ENCODE measurements at places on chromosomes 1 and 21. TPM values are rescaled to one million over a fixed set of nuclear protein-coding genes. Genes with fewer than 3 reads are reported as not detected.

Gene CRYZL1
- polyA plus RNA-seq = 63.5 TPM

DNA sequence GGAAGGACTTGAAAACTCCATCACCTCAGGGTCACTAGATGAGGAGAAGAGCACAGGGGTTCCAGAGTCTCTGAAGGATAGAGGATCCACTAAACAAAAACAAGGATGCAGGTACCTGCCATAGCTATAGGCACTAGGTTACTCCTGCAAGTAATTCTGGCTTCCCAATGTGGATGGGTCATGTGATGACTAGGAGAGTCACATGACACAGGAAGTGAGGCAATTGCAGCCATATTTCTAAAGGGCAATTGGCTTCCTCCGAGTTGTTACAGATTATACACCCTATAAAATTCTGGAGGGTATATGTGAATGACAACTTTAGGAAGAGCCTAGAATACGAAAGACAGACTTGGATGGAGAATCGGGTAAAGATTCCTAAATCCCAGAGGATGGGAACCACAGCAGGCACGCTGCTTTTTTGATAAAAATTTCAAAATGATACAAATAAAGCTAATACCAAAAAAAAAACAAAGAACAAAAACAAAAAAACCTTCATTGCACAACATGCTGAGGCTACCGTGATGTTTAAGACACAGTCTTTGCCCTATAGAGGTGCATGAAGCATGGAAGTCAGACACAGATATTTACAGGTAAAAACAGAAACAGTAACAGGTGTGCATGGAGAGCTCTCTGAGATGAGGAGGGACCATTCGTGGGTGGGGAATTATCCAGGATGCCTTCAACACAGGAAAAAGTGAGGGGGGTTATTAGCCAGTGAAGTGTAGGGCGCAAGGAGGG, 10.5 kb downstream of the MTX1 start:
- no peak for DNase-seq

Gene COL8A2
- polyA plus RNA-seq = 3.8 TPM

Gene AQP10
- not detected for polyA plus RNA-seq

- DNase-seq = no peak
These were observed 681.2 kb downstream of the PLPP3 start for GRCh38 chr1:55898181-55898580.

DNA sequence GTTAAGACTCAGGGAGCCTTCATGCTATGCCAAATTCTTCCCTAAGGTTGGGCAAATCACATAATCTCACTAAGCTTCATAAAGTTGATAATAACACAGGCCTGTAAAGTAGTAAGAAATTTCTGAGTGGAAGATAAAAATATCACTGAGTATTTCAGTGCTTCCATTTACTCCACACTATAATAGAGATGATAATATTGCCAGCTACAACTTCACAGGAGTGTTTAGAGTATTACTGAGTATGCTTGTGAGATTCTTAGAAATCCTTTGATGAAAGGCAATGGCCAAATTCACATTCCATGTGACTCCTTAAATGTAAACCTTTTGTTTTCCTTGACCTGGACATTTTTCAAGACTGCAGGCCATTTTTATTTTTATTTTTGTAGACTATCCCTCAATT, 10.4 kb downstream of the ITGB3BP start:
- DNase-seq = no peak

Gene CD5L
- not detected for polyA plus RNA-seq

Gene MTARC2
- 47.5 TPM for polyA plus RNA-seq

Gene FGR
- polyA plus RNA-seq = 1.4 TPM

Gene RIMKLA
- 0.40 TPM for polyA plus RNA-seq

Gene S100A3
- not detected for polyA plus RNA-seq

Measured in right renal pelvis (tissue), 4 donors.